ENCODE measurements at places on chromosomes 2 and 18.

DNA sequence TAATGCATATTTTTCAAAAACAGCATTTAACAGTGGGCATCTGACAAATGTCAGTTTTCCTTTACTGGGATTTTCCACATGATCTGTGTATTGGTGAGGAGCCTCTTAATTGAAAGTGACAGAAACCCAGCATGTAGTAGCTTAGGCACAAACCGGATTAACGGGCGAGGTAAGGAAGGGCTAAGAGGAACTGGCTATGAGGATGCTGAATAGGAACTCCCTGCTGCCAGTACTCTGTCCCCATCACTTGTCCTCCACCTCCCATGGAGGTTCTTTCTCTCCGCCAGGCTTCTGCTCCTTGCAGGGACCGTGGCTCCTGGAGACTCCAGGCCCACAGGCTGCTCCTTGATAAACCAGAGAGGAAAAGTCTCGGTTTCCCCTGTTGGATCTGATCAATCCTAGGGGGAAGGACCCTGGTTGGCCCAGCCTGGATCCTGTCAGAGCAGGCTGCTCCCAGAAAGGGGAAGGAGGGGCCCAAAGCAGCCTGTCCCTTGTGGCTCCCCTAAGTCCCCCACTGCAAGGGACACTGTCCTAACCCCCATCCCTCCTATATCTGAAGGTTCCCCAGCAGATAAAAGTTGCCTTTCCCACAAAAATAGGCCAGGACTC lies 10.3 kb downstream of the TEX44 start:
- DNase-seq = no peak

DNA sequence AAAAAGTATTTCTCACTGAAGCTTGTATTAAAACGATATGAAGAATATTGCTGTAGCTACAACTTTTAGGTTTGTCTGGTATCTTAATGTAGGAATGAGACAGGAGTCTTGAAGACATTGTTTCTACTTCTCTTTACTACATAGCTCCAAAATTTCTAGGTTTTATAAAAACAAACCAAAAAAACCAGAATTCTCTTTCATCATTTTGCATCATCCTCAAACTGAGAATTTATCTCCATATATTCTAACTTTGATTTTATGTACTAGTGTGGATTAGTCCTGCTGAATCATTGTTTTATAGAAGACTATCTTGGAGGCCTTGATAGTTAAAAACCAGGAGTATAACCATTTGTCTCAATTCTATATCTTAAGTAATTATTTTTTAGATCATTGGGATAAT lies 100.2 kb downstream of the ICA1L start:
- DNase-seq = no peak

GRCh38 chr18:61394983-61395382 lies 61.8 kb downstream of the CDH20 start:
- no peak for DNase-seq

- DNase-seq = no peak
Observed at GRCh38 chr18:55635439-55635838, 47.4 kb upstream of the TCF4 start.

DNA sequence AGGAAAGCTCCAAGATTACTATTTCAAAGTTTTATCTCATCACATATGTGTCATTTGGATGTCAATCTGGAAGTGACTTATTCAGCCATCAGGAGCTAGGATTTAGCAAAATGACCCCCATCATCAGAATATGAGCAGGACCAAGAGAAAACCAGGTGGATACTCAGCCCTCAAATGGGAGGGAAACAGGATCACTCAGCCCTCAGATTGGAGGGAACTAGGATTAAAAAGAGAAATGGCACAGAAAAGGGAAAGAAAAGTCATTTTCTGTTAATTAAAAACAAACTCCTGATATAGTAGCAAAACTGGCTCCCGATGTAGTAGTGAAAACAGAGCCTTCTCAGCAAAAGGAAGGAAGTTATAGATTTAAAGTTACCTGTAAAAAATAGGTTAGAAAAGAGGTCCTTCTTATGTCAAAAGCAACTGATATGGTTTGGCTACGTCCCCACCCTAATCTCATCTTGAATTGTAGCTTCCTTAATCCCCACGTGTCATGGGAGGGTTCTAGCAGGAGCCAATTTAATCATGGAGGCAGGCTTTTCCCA lies 69.0 kb upstream of the MYCN start:
- DNase-seq = no peak

- no peak for DNase-seq
Observed at GRCh38 chr2:148616662-148617061, 27.9 kb upstream of the EPC2 start.

GRCh38 chr2:63849381-63850203 lies 7.9 kb downstream of the UGP2 start:
- no peak for DNase-seq

DNA sequence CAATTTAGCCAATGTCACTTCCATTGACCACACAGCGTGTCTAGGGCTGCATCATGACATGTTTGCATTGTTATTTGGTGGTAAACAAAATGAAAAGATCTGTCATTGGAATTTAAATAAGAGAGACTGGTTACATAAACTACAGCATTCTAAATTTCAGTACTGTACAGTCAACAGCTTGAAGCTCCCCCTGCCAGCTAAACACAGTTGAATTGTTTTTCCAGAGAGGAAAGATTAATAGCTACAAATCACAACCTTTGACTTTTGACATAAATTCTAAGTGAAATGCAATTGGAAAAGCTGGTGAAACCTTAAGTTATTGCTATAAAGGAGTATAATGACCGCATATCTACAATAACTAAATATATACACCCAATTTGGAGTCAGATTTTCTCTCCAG lies 1600.0 kb upstream of the ACVR2A start:
- DNase-seq = no peak

- peak; percentile 69 for DNase-seq
Observed at GRCh38 chr2:232633413-232634205, at the start of gene EFHD1. Gene EFHD1 (plus strand): TSS chr2:232633604. CDS start chr2:232633705, 101 bp downstream.

DNA sequence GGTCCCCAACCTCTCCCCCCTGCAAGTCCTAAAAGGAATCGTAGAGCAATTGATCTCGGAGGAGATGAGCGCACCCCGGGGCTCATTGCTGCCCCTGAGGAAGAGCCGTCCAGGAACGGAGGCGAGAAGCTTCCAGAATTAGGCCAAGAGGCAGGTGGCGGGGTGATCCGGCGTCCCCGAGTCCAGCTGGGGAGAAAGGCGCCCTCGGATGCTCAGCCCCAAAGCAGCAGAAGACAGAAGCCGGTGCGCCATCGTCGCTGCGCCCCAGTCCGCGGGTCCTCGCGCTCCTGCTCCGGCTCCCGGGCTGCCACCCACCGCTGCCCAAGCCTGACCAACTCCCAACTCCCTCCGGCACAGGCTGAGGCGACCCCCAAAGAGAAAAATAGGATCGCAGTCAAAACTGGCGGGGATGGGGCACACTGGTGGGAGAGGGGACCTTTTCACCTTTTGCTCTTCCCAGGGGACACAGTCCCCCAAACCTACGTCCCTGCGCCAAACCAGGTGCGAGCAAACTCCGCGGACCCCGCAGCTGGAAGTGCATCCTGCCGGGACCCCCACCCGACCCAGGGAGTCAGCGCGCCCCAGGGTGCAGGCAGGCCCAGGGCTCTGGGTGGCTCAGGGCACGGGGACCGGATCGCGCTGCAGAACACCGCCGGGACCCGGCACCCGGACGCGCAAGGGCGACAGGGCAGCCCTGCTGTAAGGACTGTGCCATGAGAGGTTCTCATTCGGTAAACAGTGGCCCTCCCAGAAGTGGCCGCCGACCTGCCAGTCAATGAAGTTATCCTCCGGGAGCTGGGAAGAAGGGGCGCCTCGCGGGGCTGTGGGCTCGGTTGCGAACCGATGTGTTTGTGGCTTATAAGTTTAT lies 8.4 kb upstream of the MEIS1 start:
- no peak for DNase-seq

GRCh38 chr2:174553811-174554493 lies 43.7 kb downstream of the WIPF1 start:
- peak; percentile 48 for DNase-seq

- DNase-seq = no peak
Observed at GRCh38 chr2:188076149-188077056, 215.3 kb upstream of the GULP1 start.

- no peak for DNase-seq
Observed at GRCh38 chr2:240731178-240731545, 39.5 kb downstream of the AQP12A start.

GRCh38 chr2:107018366-107018765 lies 132.4 kb upstream of the ST6GAL2 start:
- DNase-seq = no peak

DNA sequence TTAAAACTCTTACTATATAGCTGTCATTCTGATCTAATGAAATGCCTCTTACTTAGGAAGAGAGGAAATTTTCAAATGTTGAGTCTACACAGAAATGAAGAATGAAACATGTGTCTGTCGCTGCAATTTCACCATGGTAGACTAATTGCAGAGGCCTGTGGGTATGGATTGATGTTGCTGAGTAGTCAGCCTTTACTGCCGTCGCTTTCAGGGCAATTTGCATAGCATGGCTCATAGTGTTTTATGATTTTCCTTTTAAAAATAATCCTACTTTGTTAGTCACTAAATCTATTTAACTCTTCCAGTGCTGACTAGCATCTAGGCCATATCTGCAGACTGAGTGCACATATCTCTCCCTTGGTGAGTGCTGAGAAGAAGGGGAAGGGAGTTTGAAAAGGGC lies 819.2 kb downstream of the SATB2 start:
- no peak for DNase-seq

DNA sequence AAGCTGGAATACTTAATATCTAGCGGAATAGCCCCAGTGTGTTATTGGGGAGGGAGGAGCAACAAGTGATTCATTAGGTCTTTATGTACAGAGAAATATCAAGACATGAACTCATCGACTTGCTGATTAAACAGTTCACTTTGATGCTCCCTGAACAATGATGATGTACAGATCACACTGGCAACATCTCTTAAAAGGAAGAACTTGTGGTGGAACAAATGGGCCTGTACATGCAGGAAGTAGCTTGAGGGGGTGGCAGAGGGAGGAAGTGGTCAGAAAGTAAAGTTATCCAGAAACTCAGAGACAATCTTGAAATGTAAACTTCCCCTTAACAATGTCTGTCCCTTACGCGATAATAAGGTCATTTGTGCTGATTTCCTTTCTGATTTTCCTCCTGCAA lies 90.5 kb downstream of the NXPH2 start:
- DNase-seq = no peak

All from CD4-positive, alpha-beta T cell treated with Interleukin-6 for 4 hours (primary cell).